Immature natural killer cell (primary cell): ENCODE measurements at places on chromosomes 2 and 18. TPM values are rescaled to one million over a fixed set of nuclear protein-coding genes. Genes with fewer than 3 reads are reported as not detected.

GRCh38 chr2:70480468-70480867 lies 73.2 kb downstream of the TGFA start:
- no peak for DNase-seq

GRCh38 chr2:169203952-169204351 lies 134.6 kb downstream of the DHRS9 start:
- DNase-seq = no peak

DNA sequence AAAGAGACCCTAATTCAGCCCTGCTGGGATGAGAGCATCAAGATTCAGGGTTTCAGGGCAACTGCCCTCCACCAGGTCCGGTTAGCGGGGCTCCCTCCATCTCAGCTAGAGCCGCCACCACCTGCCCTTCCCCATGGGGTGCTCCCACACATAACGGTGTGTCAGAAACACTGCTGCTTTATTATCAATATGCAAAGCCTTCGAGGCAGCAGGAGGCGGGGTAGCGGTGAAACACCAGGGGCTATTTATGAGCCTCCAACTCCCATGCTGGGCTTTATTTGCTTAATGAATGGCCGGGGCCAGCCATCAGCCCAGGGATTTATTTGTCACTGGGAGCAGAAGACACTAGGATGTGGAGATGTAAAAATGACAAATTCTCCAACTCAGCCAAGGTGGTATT lies 109.8 kb downstream of the GALNT14 start:
- DNase-seq = no peak

GRCh38 chr2:223925106-223925505 lies 20.0 kb downstream of the WDFY1 start:
- no peak for DNase-seq

DNA sequence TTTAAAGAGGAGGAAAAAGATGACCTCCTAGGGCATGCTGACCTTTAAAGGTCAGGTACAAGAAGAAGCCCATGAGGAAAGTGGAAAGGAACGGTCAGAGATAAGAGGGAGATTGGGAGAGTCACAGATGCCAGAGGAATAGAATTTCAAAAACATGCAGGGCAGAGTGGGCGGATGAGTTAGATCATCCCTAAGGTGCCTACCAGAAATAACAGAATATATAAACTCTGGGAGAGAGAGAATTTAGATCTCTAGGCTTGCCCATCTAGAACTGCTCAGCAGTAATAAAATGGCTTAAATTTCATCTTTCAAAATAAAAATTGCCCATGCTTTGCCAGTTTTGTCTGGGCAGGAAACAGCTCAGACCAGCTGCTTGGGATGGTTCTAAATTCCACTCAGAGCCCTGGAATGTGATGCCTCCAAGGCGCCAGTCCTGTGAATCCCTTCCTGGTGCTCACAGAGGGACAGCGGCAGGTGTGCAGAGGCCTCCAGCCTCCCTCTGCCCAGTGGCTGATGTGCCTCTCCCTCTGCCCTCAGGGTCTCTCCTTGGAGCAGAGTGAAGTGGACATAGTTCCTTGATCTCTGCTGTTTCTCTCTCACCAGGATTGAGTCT lies 130.9 kb downstream of the ANTXR1 start:
- DNase-seq = no peak

DNA sequence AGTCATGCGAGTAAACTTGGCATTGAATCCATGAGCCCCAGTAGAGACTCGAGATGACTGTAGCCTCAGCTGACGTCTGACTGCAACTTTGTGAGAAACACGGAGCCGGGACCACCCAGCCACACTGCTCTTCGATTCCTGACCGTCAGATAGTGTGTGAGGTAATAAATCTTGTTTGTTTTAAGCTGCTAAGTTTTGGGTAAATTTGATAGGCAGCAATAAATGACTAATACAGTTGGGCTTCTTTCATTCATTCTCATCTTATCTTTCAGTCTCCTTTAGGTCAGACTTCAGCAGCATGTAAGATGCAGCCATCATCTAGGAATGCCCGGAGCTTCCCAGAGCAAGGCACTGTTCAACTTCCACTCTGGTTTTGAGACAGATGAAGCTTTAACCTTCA lies 8.0 kb upstream of the KLHL29 start:
- no peak for DNase-seq

GRCh38 chr2:190947711-190948251 lies 66.2 kb downstream of the STAT1 start:
- peak; percentile 35 for DNase-seq

DNA sequence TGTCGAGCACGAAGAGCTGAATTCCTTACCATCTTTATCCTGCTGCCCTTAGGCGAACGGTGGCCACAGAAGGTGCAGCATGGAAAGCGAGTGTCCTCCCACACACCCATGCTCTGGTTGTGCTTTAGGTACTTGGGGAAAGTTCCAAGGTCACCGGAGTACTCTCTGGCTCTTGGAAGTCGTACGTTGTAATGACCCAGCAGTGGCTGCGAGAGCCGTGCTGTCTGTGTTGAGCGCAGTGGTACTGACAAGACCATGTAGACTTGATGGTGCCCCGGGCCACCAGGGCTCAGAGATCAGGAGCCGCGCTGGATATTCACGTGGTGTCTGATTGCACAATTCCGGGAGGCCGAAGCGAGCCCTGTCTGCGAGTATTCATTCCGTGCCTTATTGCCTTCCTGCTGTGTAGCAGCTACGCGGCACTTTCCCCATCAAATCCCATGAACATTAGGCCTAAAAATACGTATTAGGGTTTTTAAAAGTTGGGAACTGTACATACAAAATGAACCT lies 222.0 kb downstream of the ZNF516 start:
- DNase-seq = no peak

GRCh38 chr2:229130522-229130921 lies 140.6 kb downstream of the PID1 start:
- no peak for DNase-seq

GRCh38 chr2:27807476-27807875 lies 36.0 kb downstream of the MRPL33 start:
- no peak for DNase-seq

DNA sequence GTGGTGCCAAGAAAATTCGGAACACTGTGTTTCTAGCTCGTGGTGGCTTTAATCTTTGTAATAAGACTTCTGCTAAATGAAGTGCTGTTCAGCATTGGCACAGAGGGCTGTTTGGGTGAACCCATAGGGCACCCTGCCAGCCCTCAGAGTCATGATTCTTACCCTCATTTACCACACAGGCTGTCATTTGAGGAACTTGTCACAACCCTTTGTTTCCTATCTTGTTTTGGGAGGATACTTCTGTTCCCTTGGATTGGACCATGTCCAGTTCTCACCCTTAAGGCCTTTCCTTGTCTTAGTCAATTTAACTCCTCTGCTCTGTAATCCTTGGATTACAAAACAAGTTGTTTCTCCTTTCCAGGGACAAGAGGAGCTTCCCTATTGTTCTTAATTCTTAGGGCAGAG lies 225.7 kb downstream of the MTX2 start:
- DNase-seq = no peak

DNA sequence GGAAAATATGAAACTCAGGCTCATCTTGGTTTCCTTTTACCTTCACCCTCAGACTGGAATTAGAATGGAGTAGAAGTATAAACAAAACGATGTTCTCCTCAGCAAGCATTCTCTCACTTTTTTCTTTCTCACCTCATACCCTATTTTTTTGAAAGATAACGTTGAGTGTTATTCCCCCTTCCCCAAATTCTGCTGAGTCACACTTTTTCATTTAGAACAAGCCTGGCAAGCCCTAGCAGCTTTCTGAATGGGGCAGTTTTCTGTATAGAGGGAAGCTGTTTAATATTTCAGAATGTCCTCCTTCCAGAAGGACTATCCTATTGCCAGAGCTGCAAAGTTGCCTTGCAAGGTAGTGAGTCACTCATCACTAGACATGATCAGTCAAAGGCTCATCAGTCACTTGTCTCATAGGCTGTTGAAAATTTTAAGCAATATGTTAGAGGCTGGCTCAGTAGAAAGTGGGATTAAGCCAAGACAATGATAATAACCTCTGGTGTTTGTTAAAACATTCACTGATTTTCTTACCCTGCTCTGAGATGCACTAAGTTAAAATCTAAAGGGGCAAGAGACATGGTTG lies 416.1 kb downstream of the RNF144A start:
- DNase-seq = no peak

DNA sequence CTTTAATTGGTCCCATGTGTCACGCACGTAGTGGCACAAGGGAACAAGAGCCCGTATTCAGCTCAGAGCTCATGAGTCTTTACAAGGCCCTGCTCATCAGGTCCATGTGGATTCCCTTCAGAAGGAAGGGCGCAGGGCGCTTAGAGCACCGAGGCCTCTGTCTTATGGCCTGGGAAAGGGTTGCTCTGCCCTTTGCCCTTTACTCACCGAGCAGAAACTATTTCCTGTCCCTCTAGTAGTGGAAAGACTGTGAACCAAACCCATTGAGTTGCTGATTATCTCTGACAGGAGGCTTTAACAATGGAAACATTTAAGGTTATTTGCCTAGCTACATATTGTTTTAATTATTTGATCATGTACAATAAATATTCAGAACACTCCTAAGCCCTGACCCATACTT lies 102.0 kb upstream of the ACAA2 start:
- no peak for DNase-seq

GRCh38 chr2:129752176-129752575 lies 227.3 kb upstream of the RAB6C start:
- no peak for DNase-seq

DNA sequence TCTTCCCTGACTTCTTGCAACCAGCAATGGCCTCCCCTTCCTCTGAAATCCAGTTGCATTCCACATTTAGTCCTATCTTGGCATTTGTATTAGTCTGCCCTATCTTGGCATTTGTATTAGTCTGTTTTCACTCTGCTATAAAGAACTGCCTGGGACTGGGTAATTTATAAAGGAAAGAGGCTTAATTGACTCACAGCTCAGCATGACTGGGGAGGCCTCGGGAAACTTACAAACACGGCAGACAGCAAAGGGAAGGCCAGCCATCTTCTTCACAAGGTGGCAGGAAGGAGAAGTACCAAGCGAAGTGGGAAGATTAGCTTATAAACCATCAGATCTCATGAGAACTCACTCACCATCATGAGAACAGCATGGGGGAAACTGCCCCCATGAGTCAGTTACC lies 234.5 kb upstream of the COPS8 start:
- DNase-seq = no peak

- no peak for DNase-seq
Measured at GRCh38 chr2:55025627-55026026, 24.6 kb downstream of the RTN4 start.

GRCh38 chr2:45331410-45331786 lies 279.7 kb downstream of the SRBD1 start:
- no peak for DNase-seq

DNA sequence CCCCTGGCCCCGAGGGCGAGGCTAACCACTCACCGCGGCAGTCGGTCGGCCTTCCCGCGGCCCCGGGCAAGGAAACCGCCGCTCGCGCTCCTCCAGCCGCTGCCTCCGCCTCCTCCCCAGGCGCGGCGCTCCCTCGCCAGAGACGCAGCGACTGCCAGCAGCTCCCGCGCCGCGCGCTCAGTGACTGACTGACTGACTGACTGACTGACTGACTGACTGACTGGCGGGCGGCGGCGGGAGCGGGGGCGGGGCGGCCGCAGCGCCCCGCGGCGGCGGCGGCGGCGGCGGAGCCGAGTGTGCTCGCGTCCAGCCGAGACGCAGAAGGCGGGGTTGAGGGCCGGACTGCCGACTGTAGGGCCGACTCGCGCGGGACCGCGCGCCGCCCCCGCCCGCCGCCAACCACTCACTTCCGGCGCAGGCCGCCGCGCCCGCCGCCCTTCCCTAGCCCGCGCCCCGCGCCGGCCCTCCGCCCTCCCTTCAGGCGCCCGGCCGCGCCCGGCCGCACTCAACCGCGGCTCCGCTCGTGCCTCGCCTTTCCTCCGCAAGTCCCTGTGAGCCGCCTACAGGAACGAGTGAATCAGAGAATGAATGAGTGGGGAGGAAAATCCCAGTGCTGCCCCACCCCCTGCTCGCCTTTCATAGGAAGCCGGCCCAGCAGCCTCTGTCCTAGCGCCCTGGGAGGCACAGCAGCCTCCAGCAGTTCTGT lies at the start of gene RAPH1:
Gene RAPH1, minus strand, starts transcription at position 224 of the 706 bp plus-strand sequence. CDS start 39,948 bp downstream, outside the sequence.
- peak; percentile 21 for DNase-seq

DNA sequence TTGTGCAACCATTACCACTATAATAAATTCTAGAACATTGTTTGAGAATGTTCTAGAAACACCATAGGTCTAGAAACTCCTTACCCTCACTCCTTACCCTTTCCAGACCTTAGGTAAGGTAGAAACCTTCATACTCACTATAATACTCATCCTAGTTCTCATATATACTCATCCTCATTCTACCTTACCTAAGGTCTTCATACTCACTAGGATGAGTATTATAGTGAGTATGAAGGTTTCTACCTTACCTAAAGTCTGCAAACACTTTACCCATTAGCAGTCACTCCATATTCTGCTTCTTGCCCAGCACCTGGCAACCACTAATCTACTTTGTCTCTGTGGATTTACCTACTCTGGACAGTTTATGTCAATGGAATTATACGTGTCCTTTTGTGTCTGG lies 75.0 kb downstream of the TMEM185B start:
- DNase-seq = no peak

DNA sequence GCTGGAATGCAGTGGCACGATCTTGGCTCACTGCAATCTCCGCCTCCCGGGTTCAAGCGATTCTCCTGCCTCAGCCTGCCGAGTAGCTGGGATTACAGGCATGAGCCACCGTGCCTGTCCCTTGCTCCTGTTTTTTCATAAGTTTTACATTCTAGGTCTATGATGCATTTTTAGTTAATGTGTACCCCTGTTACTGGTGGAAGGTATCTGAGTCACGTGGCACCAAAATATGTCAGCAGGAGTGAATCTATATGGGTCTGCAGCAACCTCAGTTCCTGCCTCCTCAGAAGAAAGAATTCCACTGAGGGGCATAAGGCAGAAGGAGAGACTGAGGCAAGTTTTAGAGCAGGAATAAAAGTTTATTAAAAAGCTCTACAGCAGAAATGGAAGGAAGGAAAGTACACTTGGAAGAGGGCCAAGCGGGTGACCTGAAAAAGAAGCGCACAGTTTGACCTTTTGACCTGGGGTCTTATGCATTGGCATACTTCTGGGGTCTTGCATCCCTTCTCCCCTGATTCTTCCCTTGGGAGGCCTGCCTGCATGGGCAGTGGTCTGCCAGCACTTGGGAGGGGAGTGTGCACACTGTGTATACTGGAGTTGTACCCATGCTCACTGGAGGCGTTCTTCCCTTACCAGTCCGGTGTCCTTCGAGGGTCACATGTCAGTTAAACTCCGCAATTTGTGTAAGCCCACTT lies 1.1 kb upstream of the MFSD2B start:
- DNase-seq = no peak

Gene ARHGEF4
- polyA plus RNA-seq = not detected

Gene TYW5
- 4.3 TPM for polyA plus RNA-seq

Gene ATG16L1
- 13.2 TPM for polyA plus RNA-seq

Gene ERICH2
- polyA plus RNA-seq = not detected

Gene CKAP2L
- polyA plus RNA-seq = 0.91 TPM

Gene MREG
- polyA plus RNA-seq = 1.1 TPM

Gene CTIF
- polyA plus RNA-seq = 1.2 TPM

Gene VIT
- polyA plus RNA-seq = not detected

Gene CDK5R2
- polyA plus RNA-seq = not detected

Gene OTX1
- polyA plus RNA-seq = not detected
